IMR-90 (cell line): ENCODE measurements at places on chromosomes 2 and 18. TPM values are rescaled to one million over a fixed set of nuclear protein-coding genes. Genes with fewer than 3 reads are reported as not detected.

The TUBB8B gene
- total RNA-seq, result not detected in 2 replicates

The LDLRAD4 gene
- total RNA-seq, result not detected in 2 replicates

The AMER3 gene
- total RNA-seq, result not detected in 2 replicates

The CRYBA2 gene
- total RNA-seq, result not detected in 2 replicates

The EIPR1 gene
- total RNA-seq, result 56.9 and 67.4 TPM in 2 replicates

The GULP1 gene
- total RNA-seq, result 40.1 and 54.4 TPM in 2 replicates

The CD302 gene
- total RNA-seq, result 3.8 and 6.1 TPM in 2 replicates

The MALL gene
- total RNA-seq, result 1.6 and 2.2 TPM in 2 replicates

The AOX1 gene
- 57.2 and 59.9 TPM in 2 replicates for total RNA-seq

The LRRFIP1 gene
- total RNA-seq, result 52.2 and 63.0 TPM in 2 replicates

The TNFAIP6 gene
- total RNA-seq, result 2.2 and 2.9 TPM in 2 replicates

The B3GNT2 gene
- total RNA-seq, result 11.1 and 12.2 TPM in 2 replicates

The CHST10 gene
- total RNA-seq, result 8.3 and 8.6 TPM in 2 replicates

The CPS1 gene
- total RNA-seq, result 18.6 and 20.1 TPM in 2 replicates

The KCNIP3 gene
- total RNA-seq, result 0.72 and 0.83 TPM in 2 replicates

The MC5R gene
- total RNA-seq, result not detected in 2 replicates
